ENCODE measurements at places on chromosomes 11 and 22. TPM values are rescaled to one million over a fixed set of nuclear protein-coding genes. Genes with fewer than 3 reads are reported as not detected.

TXN2 gene
- 22.4 TPM for total RNA-seq

- DNase-seq: no peak
Measured at GRCh38 chr22:50444663-50445062, 30.2 kb downstream of the SBF1 start.

GRCh38 chr22:26481112-26481693, 2.4 kb downstream of the HPS4 start:
- DNase-seq: no peak

DNA sequence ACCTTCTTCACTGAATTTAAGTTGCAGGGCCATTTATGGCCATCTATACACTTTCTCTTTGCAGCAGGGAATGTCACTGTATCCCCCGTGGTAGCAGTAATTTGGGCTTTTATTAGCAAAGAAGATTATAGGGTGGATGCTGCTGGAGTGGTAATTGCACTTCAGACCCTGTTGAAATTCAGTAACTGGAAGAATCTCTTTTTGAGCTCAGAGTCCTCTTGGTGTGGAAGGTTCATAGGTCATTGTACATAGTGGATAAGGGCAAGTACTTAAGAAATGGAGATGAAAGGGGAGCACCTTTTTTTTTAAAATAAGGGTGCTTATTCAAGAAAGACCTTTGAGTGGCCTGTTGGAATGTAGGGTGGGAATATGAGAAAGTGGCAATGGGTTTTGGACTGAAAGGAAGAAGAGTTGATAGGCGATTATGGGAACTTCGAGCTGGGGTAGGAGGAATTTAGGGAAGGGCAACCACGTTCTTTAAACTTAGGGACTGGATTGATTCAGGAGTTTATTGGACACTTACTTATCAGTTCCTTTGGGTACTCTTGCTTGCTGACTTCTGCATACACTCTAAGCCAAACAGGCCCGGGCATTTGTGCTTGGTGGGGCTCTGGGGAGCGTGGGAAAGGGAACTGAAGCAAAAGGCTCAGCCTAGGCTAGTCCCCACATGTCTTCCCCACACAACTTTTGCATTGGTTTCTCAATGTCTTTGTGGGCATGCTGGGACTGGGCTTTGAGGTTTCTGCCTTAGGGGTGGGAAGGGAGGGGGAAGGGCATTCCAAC, 26.5 kb downstream of the CTNND1 start:
- DNase-seq: peak; percentile 72

DNA sequence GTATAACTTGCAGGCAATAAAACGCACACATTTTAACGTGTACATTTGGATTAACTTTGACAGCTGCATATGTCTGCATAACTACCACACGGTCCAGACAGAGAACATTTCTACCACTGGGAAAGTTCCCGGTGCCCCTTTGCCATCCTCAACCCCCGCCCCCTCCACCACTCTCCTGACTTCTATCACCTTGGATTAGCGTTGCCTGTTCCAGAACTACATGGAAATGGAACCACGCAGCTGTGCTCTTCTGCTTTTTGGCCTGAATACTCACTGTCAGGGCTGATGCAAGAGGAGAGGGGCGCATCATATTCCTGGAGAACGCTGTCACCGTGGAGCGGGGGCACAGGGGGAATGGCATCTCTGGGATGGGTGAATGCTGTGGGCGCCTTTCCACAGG, 62.1 kb downstream of the LRP5 start:
- DNase-seq: no peak

All from H7 (cell line).